Activated CD8-positive, alpha-beta memory T cell treated with anti-CD3 and anti-CD28 coated beads, Interleukin-2, amount 10 ng/mL, durations not matched to agents 7 days and 5 days (primary cell): ENCODE measurements at places on chromosomes 4 and X. TPM values are rescaled to one million over a fixed set of nuclear protein-coding genes. Genes with fewer than 3 reads are reported as not detected.
A peak's percentile ranks its signal among the peaks of the same experiment; 100 is the strongest.

The GPR34 gene
- 0.67 TPM for total RNA-seq

The CFI gene
- not detected for total RNA-seq

The ANXA5 gene
- total RNA-seq = 142 TPM

- peak; percentile 41 for DNase-seq
Measured at GRCh38 chr4:24470666-24471485, 113.5 kb downstream of the DHX15 start.
